Neural crest cell (in vitro differentiated cells): ENCODE measurements at places on chromosomes 1 and 21. TPM values are rescaled to one million over a fixed set of nuclear protein-coding genes. Genes with fewer than 3 reads are reported as not detected.

C1orf52 gene
- total RNA-seq, result 30.9 and 37.3 TPM in 2 replicates

SPATC1L gene
- total RNA-seq, result 27.5 and 28.1 TPM in 2 replicates

SPRTN gene
- 16.0 and 17.2 TPM in 2 replicates for total RNA-seq

ARHGEF10L gene
- total RNA-seq, result 20.4 and 22.2 TPM in 2 replicates

C1orf56 gene
- total RNA-seq, result 6.3 and 8.0 TPM in 2 replicates

FBLIM1 gene
- total RNA-seq, result 6.2 and 7.9 TPM in 2 replicates

- DNase-seq, result peak; percentile 68
These were observed 36.2 kb upstream of the KCNA10 start for GRCh38 chr1:110554871-110555801.

- DNase-seq, result no peak
These were observed 55.5 kb downstream of the EDN2 start for GRCh38 chr1:41428738-41429640.

GRCh38 chr1:53822931-53823330 lies 15.2 kb downstream of the NDC1 start:
- DNase-seq, result no peak

DNA sequence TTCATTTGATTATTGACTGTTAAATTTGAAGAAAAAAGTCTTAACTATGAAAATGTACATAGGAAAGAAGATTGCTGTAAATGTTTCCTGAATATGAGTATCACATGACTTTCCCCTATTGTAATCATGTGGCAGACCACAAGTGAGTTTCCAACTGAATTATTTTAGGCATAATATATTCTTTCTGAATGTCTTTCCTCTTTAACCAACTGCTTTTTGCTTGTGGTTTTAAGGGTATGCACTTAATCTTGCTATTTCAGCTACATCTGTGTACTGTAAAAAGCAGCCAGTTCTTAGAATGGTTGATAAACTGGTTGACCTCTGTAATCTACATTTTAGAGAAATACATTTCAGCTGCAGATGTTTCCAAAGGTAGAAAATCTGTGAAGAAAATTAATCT lies 400.7 kb downstream of the NEGR1 start:
- DNase-seq, result no peak

DNA sequence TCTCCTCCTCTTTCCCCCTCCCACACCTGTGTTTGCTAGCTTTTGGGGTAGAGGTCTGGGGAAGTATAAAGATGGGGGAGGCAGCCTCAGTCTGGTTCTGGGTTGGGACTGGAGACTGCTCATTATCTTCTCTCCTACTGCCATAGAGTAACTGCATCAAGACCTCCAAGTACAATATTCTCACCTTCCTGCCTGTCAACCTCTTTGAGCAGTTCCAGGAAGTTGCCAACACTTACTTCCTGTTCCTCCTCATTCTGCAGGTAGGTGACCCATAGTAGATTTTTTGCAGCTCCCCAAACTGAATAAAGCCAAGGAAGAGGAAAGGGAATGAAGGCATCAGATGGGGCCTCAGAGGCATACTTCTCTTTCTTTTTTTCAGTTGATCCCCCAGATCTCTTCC lies 5.3 kb downstream of the ATP8B2 start:
- DNase-seq, result no peak

- no peak for DNase-seq
These were observed 352.9 kb downstream of the LTN1 start for GRCh38 chr21:28639737-28640136.

GRCh38 chr1:93411000-93411399 lies 36.9 kb upstream of the FNBP1L start:
- no peak for DNase-seq

DNA sequence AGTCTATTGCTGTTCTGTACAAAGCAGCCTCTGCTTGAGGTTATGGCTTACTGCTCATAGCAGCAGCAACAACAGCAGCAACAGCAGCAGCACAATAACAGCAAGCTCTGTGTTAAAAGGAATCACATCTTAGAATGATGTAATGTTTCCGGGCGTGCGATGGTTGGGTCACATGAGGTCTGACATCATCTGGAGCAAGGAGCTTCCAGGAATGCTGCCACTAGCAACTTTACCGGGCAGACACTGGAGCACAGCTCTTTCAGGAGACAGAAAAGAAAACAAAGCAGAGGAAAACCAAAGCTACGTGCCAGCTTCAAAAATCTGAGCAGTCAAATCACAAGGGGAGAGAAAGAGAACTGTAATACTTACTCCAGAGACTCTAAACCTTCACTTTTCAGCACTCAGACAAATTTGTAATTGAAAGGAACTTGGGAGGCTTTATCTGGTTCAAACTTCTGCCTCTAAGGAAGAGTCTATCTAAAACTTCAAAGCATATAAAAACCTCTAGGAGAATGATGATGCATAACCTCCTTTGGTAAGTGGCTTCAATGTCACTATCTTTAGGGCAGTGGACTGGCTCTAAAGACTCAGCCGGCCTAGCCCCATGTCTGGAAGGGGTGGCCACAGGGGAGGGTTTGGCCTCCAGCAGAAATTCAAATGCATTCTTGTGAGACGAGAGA lies 28.3 kb upstream of the RAB3GAP2 start:
- DNase-seq, result peak; percentile 36

- DNase-seq, result no peak
These were observed 7.4 kb downstream of the CD247 start for GRCh38 chr1:167510881-167511280.

DNA sequence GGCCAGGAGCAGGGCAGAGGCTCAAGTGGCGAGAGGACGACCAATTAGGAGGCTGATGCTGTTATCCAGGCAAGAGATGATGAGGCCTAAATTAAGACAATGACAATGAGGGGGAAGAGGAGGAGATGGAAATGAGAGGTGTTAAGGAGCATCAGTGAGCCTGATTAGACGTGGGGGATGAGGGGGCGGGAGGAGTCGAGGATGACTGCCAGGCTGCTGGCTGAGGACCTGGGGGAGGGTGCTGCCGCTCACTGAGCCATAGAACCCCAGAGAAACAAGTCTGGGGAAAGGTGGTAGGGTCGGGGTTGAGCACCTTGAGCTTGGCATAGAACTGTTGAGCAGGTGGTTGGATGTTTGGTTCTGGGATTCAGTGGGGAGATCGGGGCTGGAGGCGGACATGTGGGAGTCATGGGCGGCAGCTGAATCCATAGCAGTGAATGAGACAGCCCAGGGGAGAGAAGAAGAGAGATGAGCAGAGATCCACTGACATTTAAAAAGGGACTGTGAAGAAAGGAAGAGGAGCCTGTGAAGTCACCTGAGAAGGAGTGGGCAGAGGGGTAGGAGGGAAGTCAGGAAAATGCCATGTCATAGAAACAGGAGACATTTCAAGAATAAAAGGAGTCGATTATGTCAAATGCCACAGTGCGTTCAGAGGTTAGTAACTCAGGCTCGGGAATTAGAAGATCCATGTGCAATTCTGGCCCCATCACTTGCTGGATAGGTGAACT lies 28.5 kb downstream of the DLGAP3 start:
- DNase-seq, result no peak

GRCh38 chr21:41390043-41390639 lies 28.3 kb downstream of the MX2 start:
- DNase-seq, result no peak

GRCh38 chr1:16618719-16619118 lies 5.4 kb upstream of the NBPF1 start:
- no peak for DNase-seq
